B cell (primary cell): ENCODE measurements at places on chromosomes 5 and 9. TPM values are rescaled to one million over a fixed set of nuclear protein-coding genes. Genes with fewer than 3 reads are reported as not detected.

GRCh38 chr5:134432174-134432573 lies 20.5 kb upstream of the CDKN2AIPNL start:
- H3K4me1 ChIP-seq: peaks cover 11% of the 10 kb centered on the region
- DNase-seq: no peak
- no peak overlapping the region for H3K27ac ChIP-seq
- no peaks in the 10 kb centered on the region for H3K36me3 ChIP-seq
- H3K27me3 ChIP-seq: no peaks in the 10 kb centered on the region

DNA sequence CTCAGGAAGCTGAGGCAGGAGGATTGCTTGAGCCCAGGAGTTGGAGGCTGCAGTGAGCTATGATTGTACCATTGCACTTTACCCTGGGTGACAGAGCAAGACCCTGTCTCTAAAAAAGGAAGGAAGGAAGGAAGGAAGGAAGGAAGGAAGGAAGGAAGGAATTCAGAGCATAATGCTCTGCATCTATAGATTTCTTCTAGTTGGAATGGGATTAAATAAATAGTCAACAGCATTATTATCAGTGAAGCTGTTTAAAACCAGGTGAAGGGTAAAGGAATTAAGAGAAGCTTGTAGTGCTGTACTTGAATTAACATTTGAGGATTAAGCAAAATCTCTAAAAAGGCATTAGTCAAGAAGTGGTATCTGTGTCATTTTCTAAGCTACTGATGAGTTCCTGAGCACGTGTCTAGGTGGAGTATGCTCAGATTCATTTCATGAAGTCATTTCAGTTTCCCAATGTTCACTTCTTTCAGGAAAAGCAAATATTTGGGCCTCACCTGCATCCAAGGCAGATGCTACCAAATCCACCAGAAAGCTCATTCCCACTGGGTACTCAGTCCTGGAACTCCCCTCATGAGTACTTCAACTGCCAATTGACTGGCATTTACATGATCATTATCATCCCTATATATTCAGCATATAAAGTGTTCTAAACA lies 8.4 kb downstream of the PDE6A start:
- H3K4me3 ChIP-seq: no peak overlapping the region
- DNase-seq: no peak
- H3K36me3 ChIP-seq: no peaks in the 10 kb centered on the region
- no peak overlapping the region for H3K27ac ChIP-seq
- no peaks in the 10 kb centered on the region for H3K27me3 ChIP-seq

DNA sequence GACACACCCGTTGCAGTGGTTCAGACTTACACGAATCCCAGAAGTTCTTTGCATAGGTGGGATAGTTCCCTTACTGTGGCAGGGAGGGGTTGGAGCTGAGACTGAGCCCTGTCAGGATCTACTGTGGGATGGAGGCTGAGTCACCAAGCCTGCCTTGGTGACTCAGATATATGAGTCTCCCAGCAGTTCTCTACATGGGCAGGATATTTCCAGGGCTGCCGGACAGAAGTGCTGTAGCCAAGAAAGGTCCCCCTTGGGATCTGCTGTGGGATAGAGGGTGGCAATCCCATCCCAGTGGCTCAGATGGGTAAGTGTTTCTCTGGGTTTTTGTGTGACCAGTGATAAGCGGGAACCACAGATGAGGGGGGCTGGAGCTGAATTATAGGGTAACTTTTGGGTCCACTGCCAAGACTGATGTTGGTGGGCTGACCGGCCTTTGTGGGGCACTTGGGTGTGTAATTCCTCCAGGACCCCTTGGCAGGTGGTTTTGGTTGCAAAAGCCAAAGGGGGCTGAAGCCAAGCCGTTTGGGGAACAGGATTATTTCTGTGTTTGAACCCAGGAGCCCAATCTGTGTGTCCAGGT lies 18.7 kb downstream of the XRCC4 start:
- no peaks in the 10 kb centered on the region for H3K27me3 ChIP-seq
- no peak overlapping the region for H3K4me3 ChIP-seq
- no peaks in the 10 kb centered on the region for H3K36me3 ChIP-seq
- H3K27ac ChIP-seq: no peak overlapping the region
- no peaks in the 10 kb centered on the region for H3K4me1 ChIP-seq
- no peak for DNase-seq

Gene DIPK1B
- 9.6 and 49.8 TPM in 2 replicates for polyA plus RNA-seq

DNA sequence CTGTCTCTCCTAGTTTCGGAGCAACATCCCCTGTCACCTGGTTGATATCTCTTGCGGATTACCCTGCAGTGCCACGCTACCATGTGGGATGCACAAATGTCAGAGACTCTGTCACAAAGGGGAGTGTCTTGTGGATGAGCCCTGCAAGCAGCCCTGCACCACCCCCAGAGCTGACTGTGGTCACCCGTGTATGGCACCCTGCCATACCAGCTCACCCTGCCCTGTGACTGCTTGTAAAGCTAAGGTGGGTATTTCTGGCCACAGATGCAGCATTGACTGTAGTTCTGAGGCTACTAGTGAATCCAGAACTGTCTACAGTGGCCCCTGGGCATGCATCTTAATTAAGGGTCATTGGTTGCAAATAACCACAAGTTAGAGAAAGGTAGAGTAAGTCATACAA lies 50.8 kb downstream of the AQP7 start:
- no peak overlapping the region for H3K4me3 ChIP-seq
- H3K27me3 ChIP-seq: no peaks in the 10 kb centered on the region
- peaks cover 15% of the 10 kb centered on the region for H3K36me3 ChIP-seq
- no peak for DNase-seq
- no peaks in the 10 kb centered on the region for H3K4me1 ChIP-seq

- no peaks in the 10 kb centered on the region for H3K4me1 ChIP-seq
- no peaks in the 10 kb centered on the region for H3K36me3 ChIP-seq
- no peak overlapping the region for H3K4me3 ChIP-seq
- no peak overlapping the region for H3K27ac ChIP-seq
- DNase-seq: no peak
These were observed 158.8 kb downstream of the GAS1 start for GRCh38 chr9:86788456-86788855.

DNA sequence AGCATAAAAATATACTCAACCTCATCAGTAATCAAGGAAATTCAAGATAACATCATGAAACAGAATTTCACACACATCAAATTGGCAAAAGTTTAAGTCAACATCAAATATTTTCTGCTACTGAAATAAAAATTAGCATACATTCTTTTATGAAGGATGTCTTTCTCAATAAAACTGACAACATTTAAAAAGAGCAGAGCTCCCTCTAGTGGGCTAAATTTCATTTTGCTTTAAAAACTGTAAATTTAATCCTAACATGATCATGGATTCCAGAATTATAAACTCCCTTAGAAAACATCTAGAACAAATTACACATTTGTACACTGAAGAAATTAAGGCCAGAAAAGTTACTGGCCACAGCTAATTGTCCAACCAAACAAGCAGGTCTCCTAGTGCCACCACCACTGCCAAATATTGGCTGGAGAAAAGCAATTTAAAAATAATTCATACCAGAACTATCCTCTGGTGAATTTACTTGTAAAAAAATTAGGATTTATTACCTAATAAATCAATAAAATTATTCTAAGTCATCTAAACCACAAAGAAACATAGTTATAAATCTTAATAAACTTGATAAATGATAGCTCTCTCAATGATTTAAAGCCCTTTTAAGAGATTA lies 31.2 kb downstream of the DEPDC1B start:
- H3K27ac ChIP-seq: no peak overlapping the region
- no peaks in the 10 kb centered on the region for H3K4me1 ChIP-seq
- H3K4me3 ChIP-seq: no peak overlapping the region
- no peaks in the 10 kb centered on the region for H3K36me3 ChIP-seq
- peak; percentile 61 for DNase-seq

Gene ANKRD55
- polyA plus RNA-seq: 0.07 and 0.49 TPM in 2 replicates

- H3K27me3 ChIP-seq: no peaks in the 10 kb centered on the region
- no peaks in the 10 kb centered on the region for H3K36me3 ChIP-seq
- no peak overlapping the region for H3K27ac ChIP-seq
- H3K4me3 ChIP-seq: no peak overlapping the region
- peaks cover 11% of the 10 kb centered on the region for H3K4me1 ChIP-seq
- DNase-seq: no peak
These were observed 14.0 kb downstream of the ARL15 start for GRCh38 chr5:54296386-54296785.

- H3K4me1 ChIP-seq: no peaks in the 10 kb centered on the region
- H3K4me3 ChIP-seq: no peak overlapping the region
- no peaks in the 10 kb centered on the region for H3K27me3 ChIP-seq
- H3K27ac ChIP-seq: no peak overlapping the region
These were observed 160.5 kb downstream of the GOLPH3 start for GRCh38 chr5:32013658-32014057.
